HT-29 (cell line): ENCODE measurements at places on chromosomes 4 and X.

DNA sequence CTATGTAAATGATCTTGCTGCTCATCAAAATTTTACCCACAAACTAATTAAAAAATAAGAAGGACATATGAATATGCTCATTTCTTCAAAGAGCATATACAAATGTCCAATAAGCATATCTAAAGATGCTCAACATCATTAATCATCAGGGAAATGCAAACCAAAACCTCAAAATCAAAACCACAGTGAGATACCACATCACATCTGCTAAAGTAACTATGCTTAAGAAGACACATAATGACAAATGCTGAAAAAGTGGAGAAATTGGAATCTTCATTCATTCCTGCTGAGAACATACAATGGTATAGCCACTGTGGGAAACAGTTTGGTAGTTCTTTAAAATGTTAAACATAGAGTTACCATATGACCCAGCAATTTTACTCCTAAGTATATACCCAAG lies 81.9 kb downstream of the AFF2 start:
- DNase-seq, result no peak

DNA sequence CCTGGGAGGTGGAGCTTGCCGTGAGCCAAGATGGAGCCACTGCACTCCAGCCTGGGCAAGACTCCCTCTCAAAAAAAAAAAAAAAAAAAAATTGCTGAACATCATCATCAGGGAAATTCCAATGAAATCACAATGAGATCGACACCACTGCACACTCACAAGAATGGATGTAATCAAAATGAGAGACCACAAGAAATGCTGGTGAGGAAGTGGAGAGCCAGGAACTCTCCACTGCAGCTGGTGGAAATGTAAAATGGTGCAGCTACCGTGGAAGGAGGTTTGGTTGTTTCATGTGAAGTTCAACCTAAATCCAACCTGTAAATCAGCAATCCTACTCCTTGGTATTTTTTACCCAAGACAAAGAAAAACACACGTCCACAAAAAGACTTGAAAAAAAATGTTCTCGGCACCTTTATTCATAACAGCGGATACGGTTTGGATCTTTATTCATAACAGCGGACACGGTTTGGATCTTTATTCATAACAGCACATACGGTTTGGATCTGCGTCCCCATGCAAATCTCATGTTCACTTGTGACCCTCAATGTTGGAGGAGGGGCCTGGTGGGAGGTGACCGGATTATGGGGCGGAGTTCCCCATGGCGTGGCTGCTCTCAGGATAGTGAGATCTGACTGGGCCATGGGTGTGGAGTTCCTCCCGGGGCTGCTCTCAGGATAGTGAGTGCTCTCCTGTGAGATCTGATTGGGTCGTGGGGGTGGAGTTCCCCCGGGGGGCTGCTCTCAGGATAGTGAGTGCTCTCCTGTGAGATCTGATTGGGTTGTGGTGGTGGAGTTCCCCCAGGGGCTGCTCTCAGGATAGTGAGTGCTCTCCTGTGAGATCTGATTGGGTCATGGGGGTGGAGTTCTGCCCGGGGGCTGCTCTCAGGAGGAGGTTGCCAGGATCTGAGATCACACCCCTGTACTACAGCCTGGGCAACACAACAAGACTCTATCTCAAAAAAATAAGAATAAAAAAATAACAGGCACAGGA lies 7.7 kb downstream of the GAK start:
- DNase-seq, result no peak

GRCh38 chr4:170336238-170336775 lies 246.6 kb upstream of the AADAT start:
- no peak for DNase-seq

GRCh38 chrX:29948653-29949052 lies 266.7 kb upstream of the MAGEB2 start:
- DNase-seq, result no peak

- DNase-seq, result no peak
Measured at GRCh38 chrX:118272242-118272641, 73.7 kb upstream of the WDR44 start.

DNA sequence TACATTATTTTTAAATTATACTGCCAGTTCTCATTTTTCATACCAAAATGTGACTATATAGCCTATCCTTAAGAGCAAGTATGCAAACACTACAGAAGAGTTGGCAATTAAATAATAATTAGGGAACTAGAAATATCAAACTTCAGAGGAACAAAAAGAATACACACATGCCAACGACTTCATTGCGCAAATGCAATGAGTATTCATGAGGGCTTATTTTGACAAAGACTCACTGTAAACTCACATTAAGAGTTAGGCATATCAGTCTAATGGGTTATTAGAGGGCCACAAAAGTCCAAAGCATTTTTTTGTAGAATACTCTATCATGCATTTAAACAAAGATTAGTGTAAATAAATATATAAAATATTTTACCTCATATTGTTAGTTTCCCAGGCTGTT lies 31.6 kb downstream of the SLC10A7 start:
- DNase-seq, result no peak

- DNase-seq, result no peak
Measured at GRCh38 chrX:136920001-136920400, 39.5 kb upstream of the RBMX start.

- no peak for DNase-seq
Measured at GRCh38 chr4:150002561-150002960, 75.7 kb upstream of the DCLK2 start.

DNA sequence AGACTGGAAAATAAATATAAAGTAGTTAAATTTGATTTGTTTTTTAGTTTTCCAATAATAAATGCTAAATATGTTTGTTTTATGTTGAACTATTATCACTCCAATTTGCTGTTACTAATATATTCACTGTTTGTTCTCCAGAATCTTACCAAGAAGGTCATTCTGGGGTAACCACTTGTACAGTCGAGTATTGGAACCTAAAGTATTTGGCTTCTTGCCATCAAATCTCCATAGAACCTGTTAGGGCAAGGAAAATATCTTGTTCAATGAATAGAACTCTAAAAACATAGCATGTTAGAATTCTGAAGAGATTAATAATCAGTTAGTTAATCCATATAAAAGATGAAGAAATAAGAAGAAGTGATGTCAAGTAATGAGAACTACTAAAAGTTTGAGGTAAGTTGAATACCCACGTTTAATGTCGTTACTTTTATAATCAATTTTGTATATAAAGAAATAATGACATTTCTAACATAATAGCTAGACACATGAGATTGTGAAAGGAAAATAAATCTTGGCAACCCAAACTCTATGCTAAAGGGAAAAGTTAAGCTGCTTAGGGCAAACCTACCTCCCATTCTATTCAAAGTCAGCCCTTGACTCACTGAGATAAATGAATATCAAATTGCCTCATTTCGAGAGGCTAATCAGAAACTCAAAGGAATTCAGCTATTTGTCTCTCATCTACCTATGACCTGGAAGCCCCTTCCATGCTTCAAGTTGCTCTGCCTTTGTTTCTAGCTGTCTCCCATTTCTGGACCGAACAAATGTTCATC lies 15.3 kb downstream of the UGT2B15 start:
- DNase-seq, result peak; percentile 75

- DNase-seq, result no peak
Measured at GRCh38 chr4:129176864-129177263, 80.9 kb downstream of the C4orf33 start.

DNA sequence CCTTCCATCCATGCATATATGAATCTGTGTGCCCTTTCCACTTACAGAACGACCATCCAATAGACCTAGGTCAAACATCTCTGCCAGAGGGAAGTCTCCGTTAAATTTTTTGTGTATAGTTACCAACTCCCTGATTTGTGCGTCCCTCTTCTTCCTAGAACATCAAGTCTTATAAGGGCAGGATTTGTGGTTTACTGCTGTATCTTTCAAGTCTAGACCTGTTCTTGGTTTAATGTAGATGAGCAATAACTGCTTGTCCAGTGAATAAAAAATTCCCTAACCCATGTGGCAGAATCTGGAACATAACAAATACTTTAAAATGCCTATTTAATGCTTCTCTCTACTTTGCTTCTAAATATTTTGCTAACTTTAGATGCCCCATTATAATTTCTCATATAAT lies 988.8 kb downstream of the RAPGEF2 start:
- no peak for DNase-seq

DNA sequence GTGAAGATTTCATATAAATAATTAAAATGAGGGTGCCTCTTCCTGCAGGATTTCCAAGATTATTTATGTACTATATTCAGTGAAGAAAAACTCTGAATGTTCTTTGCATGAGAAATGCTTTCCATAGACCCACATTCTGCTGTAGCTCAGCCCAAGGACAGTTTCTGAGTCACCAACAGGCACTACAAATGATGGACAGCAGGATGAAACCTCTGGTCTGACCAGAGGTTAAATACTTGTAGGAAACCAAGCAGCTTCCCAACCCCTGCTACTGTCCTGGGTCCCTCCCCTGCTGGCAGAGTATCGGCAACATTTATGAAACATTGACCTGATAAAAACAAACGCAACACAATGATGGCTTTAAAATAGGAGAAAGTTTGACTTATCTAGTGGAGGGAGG lies 73.1 kb downstream of the CXXC4 start:
- no peak for DNase-seq

- DNase-seq, result no peak
Measured at GRCh38 chr4:72875138-72875537, 194.4 kb downstream of the COX18 start.

DNA sequence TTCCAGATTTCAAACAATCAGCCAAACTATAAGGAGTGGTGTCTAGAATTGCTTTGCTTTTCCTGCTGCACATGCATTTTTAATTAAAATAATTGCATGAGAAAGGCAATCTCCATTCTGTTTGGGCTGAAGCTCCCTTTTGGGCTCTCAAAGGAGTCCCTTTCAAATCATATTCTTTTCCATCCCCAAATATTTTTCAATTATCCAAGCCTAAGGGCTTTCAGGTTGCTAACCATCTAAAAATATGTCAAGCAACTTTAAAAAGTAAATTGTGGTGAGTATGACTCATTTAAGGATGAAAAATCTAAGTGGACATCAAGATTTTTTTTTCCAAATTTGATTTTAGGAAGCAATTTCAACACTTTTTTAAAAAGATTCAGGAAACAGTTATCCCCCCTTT lies 28.4 kb downstream of the PIR start:
- no peak for DNase-seq

GRCh38 chrX:116298956-116299355 lies 128.4 kb downstream of the AGTR2 start:
- DNase-seq, result no peak

GRCh38 chr4:76589872-76590797 lies 155.1 kb downstream of the SHROOM3 start:
- DNase-seq, result peak; percentile 77

DNA sequence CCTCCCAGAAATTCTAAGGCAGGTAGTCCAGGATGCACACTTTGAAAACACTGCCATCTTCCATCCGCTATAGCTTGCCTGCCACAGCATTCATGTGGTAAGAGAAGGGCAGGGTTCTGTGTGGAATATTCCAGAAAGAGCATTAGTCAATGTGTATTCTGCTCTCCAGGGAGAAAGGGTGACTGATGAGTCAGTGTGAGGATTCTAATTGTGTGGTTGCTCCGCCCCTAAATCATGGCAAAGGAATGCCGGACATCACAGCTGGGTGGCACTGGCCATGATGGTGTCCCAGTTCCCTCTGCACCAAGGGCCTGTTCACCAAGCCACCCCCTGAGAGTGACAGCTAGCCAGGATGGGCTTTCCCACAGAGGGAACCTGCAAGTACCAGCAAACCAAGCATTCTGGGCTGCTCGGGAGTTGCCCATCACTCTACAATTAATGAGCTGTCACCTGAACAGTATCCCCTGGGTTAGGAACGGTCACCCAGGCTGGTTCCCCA lies 9.5 kb downstream of the IDS start:
- peak; percentile 94 for DNase-seq

DNA sequence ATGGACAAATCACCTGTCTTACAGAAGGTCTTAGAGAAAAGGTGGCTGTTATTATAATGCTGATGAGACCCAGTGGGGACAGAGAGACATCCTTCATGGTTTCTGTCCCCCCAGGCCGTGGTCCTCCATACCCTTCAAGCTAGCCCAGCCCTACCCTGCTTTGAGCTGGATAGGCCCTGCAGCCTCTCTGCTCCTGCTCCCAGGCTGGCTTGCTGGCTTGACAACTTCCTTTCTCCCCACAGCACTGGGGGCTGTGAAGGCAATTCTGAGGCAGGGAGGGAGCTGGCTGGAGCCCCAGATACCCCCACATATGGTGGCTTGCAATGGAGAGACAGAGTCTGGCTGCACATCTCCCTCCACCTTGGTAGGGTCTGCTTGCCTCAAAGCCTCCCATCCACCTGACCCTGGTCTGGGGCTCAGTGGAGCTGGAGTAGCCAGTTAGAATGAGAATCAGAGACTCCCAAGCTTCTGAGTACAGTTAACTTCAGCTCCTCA lies 118.2 kb downstream of the PJA1 start:
- no peak for DNase-seq

- DNase-seq, result no peak
Measured at GRCh38 chrX:10117864-10118377, 38.9 kb upstream of the CLCN4 start.

DNA sequence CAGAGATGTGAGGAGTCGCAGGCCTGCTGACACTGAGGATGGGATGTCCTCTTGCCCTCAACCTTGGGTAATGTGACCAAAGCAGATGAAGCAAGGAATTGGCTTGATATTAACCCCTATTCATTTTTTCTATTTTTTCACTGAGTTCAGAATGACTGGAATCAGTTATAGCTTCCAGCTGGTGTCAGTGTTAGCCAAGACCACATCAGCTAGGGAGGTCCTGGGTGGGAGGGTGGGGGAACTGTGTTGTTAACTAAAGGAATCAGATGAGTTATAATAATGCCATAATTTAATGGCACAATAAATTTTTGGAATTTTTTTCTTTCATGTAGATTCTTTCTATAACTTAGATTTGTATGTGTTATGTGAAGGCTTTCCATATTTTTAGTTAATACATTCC lies 91.9 kb downstream of the EGF start:
- DNase-seq, result no peak

DNA sequence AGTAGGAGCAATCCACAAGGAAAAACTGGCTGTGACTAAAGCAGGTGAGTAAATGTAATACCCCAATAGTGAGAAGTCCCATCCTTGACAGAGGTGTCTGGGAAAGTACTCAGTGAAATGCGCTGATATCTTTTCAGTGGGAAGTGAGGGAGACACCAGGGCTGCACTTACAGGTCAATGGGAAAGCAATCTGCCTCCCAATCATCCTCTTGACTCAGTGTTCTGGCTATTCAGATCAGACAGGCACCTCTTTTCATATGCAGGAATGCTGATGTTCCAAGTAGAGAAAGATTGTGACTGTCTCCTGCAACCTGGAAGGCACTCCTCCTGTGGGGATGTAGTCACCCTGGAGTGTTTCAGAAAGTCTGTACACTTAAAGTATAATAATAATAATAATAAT lies 39.9 kb upstream of the SPIN2A start:
- DNase-seq, result no peak
